Hematopoietic multipotent progenitor cell treated with erythropoietin and hydrocortisone succinate and interleukin-3 and kit ligand, for 15 days (in vitro differentiated cells): ENCODE measurements at places on chromosomes 11 and 22.

- DNase-seq = no peak
These were observed 79.4 kb downstream of the ATM start for GRCh38 chr11:108302121-108302785.

DNA sequence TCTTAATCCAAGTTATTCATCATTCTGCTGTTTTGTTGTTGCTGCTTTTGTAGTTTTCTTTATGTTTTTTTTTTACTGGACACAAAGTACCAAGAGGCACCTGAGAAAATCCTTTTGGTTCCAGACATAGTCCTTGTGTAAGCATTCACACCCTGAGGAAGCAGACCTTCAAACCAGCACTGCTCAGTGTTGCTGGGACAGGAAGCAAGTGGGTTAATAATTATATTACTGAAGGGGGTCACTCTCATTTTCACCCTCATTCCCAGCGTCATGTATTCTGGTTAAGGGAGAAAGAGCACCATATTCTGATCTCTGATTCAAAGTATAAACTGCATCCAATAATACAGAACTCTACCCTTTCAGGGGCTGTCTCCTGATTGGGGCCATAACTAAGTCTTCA lies 5.9 kb upstream of the ALKBH3 start:
- DNase-seq = no peak

GRCh38 chr22:49264696-49265095 lies 563.0 kb downstream of the BRD1 start:
- DNase-seq = no peak

DNA sequence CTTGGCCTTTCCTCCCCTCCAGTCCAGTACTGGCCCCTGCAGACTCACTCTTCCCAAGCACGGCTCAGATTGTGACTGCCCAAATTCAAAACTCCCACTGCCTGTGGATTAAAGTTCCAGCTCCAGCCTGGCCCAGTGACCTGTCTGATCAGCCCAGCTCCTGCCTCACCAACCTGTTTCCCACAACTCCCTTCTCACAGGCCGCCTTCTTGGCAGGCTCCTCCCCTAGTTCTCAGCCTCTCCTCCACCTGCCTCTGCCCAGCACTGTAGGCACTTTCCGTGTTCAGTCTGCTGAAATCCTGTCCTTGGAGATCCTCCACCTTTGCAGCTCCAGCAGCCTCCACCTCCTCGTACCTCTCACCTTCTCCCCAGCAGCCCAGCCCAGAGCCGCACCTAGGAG lies 68.6 kb downstream of the MICAL2 start:
- no peak for DNase-seq

- DNase-seq = no peak
These were observed 134.1 kb downstream of the UVRAG start for GRCh38 chr11:75949023-75949672.
